ENCODE measurements at places on chromosomes 5 and 9.

DNA sequence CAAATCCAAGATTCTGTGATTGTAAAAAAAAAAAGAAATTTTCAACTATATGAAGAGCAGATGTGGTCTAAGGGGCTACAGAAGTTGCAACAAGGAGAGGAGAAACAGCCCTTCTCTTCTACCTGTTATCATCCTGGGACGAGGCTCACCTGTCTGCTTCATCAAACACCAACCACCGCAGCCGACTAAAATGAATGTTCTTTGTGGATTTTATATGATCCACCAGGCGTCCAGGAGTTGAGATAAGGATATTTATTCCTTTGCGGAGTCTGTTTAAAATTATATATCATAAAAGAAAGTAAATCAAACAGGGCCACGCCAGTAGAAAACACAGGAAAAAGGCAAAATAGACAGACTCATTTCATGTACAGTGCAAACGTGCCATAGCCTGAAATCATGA, 21.5 kb downstream of the DDX31 start:
- DNase-seq, result no peak

GRCh38 chr5:171421331-171422262, 2.1 kb downstream of the FGF18 start:
- no peak for DNase-seq

GRCh38 chr5:95864944-95865504, 42.5 kb upstream of the GLRX start:
- no peak for DNase-seq

DNA sequence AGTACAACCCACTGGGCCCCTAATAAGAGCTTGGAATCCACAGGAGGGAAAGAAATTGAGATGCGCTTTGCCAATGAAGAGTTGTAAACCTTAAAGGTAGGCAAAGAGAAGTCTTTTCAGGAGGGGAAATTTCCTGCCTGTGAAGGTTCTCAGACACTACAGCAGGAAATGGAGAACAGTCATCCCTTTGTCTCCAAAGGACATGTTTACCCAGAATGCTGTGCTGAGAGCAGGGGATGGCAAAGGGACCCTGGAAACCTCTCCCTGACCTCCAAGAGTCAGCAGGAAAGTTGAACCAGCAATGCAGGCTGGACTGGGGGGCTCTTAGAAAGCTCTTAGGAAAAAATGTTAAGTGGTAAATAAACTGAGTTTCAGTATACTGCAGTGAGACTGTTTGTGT, 103.2 kb downstream of the AK8 start:
- DNase-seq, result no peak

- no peak for DNase-seq
These were observed 6.8 kb downstream of the SLC24A2 start for GRCh38 chr9:19782005-19782404.

- DNase-seq, result no peak
These were observed 14.0 kb upstream of the LOX start for GRCh38 chr5:122091936-122092600.

GRCh38 chr9:15373881-15374280, 48.8 kb upstream of the SNAPC3 start:
- DNase-seq, result no peak

DNA sequence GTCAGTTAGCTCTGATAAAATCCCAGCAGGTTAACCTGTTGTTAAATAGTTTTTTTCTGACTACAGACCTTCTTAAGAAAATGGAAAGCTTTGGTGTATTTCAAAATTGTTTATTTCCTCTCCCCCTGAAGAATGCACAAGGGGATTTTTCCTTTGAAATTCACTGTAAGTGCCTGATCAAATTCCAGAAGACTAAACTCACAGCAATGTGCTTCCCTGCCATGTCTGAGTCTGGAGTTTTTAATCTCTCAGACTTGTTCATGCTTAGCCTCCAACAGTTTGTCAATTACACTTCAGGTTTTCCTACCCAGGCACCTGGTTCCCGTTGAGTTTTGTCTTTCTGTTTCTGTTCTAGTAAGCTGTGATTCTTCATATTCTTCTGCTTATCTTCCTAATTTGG, 961.6 kb upstream of the CDH18 start:
- DNase-seq, result no peak

Measured in NCI-H1930 (cell line).